ENCODE measurements at places on chromosomes 2 and 18. TPM values are rescaled to one million over a fixed set of nuclear protein-coding genes. Genes with fewer than 3 reads are reported as not detected.

DYNAP gene
- not detected for total RNA-seq

FABP1 gene
- total RNA-seq, result not detected

ALKAL2 gene
- 0.09 TPM for total RNA-seq

SH2D6 gene
- not detected for total RNA-seq

TCF23 gene
- total RNA-seq, result not detected

C2orf15 gene
- total RNA-seq, result not detected

UGT1A5 gene
- not detected for total RNA-seq

CRYBA2 gene
- total RNA-seq, result not detected

CYTIP gene
- total RNA-seq, result not detected

SFTPB gene
- not detected for total RNA-seq

TMEFF2 gene
- total RNA-seq, result 5.4 TPM

FBXO36 gene
- total RNA-seq, result 1.9 TPM

TOGARAM2 gene
- 0.26 TPM for total RNA-seq

SCN1A gene
- not detected for total RNA-seq

CHRNA1 gene
- 0.77 TPM for total RNA-seq

PRKAG3 gene
- not detected for total RNA-seq

HTR2B gene
- 8.0 TPM for total RNA-seq

ARHGAP28 gene
- 24.1 TPM for total RNA-seq

ANKRD53 gene
- 0.77 TPM for total RNA-seq

EIF4E2 gene
- total RNA-seq, result 43.6 TPM

OSBPL1A gene
- 51.6 TPM for total RNA-seq

XDH gene
- not detected for total RNA-seq

CRYGD gene
- not detected for total RNA-seq

PPM1B gene
- 9.1 TPM for total RNA-seq

CXCR1 gene
- not detected for total RNA-seq

MC2R gene
- total RNA-seq, result not detected

Data from pericardium fibroblast (primary cell).